Activated T-helper 1 cell treated with anti-CD3 and anti-CD28 coated beads, Interleukin-12 subunit alpha, Interleukin-12 subunit beta, Interleukin-2, Interleukin-4 antibody, amounts not matched to agents 30 ng/mL and 10 ng/mL and 1 ng/mL, durations not matched to agents 14 hours and 24 hours and 36 hours (primary cell): ENCODE measurements at places on chromosomes 1 and 21. TPM values are rescaled to one million over a fixed set of nuclear protein-coding genes. Genes with fewer than 3 reads are reported as not detected.

DNA sequence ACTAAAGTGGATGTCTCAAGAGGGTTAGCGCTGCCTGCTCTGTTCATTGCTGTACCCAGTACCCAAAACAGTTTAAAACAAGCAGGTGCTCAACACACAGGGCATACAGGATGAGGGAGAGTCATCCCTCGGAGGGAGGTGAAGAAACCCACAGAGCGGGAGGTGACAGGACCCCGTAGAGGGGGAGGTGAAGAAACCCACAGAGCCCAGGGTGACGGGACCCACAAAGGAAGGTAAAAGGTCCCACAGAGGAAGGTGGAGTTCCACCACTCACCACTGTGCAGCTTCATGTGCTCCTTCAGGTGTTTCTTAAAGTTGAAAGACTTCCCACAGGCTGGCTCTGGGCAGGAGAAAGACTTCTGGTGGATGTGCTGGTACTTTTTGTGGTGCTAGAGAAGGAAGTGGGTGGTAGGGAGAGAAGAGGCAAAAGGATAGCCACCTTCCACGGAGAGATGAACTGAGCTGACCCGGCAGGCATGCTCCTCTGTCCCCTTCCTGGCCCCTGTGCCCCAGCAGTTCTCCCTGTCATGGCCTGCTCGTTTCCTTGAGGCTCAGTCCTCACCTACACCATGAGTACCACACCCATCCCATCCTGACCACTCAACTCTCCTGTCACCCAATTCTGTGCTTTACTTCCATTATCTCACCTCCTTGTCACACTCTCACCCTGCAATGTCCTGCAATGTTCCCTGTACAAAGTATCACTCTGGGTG is 5.1 kb downstream of the ZNF692 start:
- no peak for DNase-seq

- no peak for DNase-seq
These were observed 17.6 kb downstream of the NOS1AP start for GRCh38 chr1:162087111-162087510.

GRCh38 chr1:58143972-58144697 is 402.4 kb downstream of the OMA1 start:
- DNase-seq = no peak

- DNase-seq = no peak
These were observed 21.8 kb upstream of the ERRFI1 start for GRCh38 chr1:8047686-8048445.

DNA sequence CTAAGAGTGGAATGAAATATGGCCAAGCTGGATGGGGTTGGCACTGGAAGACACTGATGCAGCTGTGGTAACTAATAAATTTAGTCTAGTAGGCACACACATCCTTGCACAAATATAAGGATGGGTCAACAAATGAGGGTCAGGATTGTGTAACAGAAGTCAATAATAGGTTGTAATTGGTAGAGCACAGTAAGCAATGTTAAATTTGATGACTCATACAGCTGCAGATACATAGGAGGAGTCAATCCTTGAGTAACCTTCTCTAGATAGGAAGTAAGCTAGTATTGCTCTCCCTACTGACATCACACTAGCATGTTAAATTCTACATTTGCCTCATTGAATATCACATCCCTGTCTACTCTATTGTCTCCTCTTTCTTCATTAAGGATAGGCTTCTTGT is 332.1 kb downstream of the PTPRC start:
- no peak for DNase-seq

- DNase-seq = no peak
These were observed 119.2 kb downstream of the SMYD2 start for GRCh38 chr1:214400131-214400530.

DNA sequence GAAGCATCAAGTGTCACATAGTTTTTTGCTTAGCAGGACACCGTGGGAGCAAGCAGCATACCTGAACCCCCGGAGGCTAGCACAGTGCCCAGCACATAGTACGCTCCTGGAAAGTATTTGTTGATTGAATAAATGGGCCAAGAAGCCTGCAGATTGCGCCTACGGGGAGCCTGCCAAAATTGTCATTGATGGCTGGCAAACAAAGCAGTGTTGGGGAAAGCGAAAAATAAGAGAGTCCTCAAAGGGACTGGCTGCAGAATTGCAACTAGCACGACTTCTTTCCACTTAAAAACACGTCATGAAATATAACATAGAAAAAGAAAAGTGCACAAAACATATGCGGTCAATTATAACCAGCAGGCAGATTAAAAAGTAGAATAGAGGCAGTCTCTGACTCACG is 125.2 kb upstream of the GALNT2 start:
- DNase-seq = no peak

DNA sequence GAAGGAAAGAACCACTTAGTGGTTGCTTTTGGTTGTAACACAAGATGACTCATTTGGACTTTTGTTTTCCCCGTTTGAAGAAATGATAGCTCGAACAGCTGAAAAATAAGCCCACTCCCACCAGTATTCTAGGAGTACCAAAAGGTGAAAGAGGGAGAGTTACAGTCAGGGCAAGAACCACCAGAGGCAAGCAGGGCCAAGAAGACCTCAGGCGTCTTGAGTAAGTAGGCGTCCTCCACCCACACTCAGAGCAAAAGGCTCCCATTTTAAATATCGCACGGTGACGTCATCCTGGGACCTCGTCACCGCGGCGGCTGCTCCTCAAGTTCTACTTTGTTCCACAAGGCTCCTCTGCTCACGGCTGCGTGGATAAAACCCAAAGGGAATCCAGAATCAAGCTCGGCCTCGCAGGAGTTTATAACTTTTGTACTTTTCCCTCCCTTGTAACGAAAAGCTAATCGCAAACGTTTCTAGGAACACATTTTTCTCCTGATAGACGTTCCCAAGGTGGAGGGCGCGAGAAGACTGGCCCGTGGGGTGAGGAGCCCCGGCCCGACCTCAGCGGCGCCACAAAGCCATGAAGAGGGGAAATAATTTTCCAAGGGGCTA is 1.2 kb downstream of the BTG3 start:
- peak; percentile 76 for DNase-seq

DNA sequence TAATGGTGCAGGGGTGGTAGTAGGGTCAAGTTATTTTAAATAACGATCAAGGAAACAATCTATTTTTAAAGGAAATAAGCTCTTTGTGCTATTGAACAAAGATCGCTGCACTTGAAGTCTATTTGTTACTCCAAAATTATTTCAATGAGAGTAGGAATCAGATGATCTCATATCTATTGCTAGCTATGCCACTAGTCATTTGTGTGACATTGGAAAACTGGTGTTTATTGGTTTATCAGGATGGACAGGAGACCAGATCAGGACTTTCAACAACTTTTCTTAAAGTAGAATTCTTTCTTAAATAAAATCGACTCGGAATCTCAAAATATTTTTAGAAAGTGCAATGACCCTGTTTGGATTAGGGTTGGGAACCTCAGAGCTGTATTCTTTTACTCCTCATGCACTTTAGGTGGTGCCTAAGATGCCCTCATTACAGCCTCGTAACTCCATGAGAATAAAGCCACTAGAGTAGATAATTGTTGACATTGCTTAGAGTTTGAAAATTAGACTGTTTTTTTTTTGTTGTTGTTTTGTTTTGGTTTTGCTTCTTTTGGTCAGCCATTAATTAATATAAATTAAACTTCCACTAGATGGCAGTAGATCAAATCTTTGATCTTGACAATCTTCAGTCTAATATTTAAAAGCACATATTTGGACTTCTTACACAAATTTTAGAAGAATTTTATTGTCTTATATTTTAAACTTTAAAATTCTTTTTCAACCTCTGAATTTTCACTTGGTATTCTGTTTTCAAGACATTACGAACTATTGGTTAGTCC is 352.4 kb downstream of the USP25 start:
- DNase-seq = no peak

GRCh38 chr21:24160528-24160927 is 1446.8 kb downstream of the MRPL39 start:
- DNase-seq = no peak

GRCh38 chr1:23282957-23283356 is 61.1 kb downstream of the HNRNPR start:
- no peak for DNase-seq

The ATP1A2 gene
- total RNA-seq = not detected in 2 replicates

GRCh38 chr1:154006136-154006535 is 15.6 kb downstream of the RPS27 start:
- DNase-seq = no peak

- no peak for DNase-seq
These were observed 6.6 kb upstream of the FOXE3 start for GRCh38 chr1:47409311-47410067.

DNA sequence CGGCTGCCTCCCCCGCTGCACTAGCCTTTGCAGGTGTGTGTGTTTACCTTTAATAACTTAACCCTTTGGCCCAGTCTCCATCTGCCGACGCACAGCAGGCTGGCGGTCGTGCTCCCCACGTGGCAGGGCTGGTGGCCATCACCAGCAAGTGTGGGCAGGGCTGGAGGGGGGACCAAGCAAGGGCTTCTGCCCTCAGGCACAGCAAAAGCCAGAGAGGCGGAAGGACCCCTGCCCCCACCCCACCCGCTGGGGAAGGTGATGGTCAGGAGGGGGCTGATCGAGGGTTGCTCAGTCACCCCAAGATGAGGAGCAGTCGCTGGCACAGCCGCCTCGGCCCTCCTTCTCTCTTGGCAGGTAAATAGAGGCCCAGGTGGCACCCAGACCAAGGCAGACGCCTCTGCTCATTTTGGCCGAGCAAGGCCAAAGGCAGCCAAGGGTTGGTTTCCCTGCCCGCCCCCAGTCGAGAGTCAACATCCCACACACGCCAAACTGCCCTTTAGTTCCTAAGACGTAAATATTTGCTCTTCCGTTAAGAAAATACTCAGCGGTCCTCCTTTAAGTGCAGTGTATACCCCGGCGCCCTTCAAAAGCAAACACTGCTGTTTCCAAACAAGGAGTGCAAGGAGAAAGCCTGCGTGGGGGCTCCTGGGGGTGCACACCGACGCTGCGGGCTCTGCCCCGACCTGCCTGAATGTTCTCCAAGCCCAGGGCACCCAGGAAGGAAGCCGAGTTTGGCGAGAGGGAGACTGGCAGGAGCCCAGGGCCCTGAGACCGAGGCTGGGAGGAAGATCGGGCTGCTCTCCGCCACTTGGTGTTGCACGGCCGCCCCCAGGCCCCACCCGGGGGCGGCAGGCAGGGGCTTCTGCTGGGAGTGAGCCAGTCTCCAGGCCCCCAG is 82.7 kb downstream of the SIK1 start:
- DNase-seq = no peak

- no peak for DNase-seq
These were observed 10.5 kb downstream of the FAAH start for GRCh38 chr1:46404482-46405196.

DNA sequence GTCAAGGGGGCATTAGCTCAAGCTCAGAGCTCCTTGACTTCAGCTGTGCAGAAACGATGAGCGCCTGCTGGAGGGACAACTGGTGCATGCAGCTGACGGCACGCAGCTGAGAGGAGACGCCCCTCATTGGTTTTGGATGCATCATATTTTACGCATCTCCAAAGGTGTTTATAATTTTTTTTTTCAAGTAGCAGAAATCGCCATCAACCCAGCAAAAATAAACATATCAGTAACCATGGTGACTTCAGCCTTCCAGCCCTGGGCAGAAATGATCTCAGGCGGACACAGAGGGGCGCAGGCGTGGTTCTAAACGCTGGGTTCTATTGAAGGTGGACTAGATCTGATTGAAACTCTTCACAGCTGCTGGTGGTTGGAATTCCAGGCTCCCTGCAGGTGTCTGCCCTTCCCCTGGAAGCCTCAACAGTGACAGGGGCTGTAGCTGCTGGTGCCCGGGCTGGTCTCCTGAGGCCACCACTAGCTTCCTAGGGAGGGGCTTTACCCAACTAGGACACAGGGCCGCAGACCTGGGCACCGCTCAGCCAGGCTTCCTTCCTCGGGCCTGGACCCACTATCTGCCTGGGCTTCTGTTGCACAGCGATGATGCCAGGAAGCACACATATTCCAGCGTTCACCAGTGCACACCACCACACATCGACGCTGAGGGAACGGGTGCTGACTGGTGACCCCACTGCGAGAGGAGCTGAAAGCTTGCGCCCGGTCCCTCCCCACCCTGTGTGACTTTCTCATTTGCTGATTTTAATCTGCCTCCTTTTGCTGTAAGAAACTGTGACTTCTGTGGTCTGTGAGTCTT is 63.7 kb upstream of the ABCG1 start:
- no peak for DNase-seq

The FCAMR gene
- not detected in 2 replicates for total RNA-seq

The AMIGO1 gene
- total RNA-seq = 1.2 TPM in 2 replicates

DNA sequence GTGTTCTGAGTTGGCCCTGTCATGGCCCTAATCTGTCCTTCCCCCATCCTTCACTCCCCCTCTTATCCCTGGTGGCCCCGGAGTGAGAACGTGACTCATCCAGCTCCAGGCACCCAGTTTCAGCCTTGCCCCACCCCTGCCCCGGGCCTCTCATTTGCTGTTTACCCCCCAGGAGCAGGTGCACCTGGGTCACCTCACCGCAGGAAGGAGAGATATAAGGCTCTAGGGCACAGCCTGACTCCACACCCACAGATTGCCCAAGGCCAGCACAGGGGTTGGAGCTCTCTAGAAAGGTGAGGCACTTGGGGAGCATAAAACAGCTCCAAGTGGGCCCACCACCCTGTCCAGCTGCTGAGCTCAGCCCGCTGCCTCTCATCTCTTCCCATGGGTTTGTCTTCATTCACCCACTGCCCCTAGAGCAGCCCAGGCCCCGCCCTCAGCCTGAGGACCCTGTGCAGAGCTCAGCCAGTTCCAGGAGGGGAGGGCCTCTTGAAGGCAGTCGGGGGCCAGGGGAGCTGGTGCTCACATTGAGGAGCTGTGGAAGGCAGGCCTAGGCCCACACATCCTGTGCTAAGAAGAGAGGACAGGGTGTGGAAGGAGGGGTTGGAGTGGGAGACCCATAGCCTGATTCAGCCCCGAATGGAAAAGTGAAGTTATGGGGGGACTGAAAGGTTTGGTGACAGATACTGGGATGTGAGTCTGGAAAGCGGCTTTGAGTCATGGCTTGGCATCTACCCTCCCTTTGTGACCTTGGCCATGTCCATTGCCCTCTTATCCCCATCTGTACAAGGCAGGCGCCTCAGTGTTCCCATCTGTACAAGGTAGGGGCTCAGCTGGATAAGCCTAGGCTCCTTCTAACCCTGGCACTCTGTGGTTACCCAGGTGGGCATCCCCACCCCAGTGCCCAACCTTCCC is 16.1 kb upstream of the GPR37L1 start:
- DNase-seq = no peak

The F5 gene
- 58.0 and 58.2 TPM in 2 replicates for total RNA-seq

The SPRR2A gene
- total RNA-seq = not detected in 2 replicates

The MEGF6 gene
- 1.2 and 2.1 TPM in 2 replicates for total RNA-seq

GRCh38 chr1:218255090-218255489 is 30.0 kb upstream of the RRP15 start:
- DNase-seq = no peak

GRCh38 chr1:21123287-21123948 is 53.3 kb downstream of the EIF4G3 start:
- DNase-seq = no peak

The RCC2 gene
- 238 and 246 TPM in 2 replicates for total RNA-seq

The TRAF3IP3 gene
- total RNA-seq = 378 and 384 TPM in 2 replicates

- DNase-seq = no peak
These were observed 21.4 kb downstream of the CSF1 start for GRCh38 chr1:109931911-109932636.
